ENCODE measurements at places on chromosomes 12 and 14.

- no peak for DNase-seq
These were observed 54.4 kb upstream of the LGR5 start for GRCh38 chr12:71385155-71385554.

DNA sequence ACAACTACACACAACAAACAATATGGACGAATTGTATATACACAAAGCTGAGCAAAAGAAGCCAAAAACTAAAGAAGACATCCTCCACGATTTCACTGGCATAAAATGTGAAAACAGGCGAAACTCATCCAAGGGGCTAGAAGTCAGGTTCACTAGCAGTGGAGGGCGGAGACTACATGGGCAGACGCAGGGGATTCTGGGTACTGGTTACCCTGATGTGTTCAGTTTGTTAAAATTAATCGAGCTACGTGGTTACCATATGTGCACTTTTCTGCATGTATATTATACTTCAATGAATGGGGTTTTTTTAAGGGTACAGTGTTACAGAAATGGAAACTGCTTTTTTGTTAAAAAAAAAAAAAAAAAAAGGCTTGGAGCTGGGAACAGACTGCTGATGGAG is 12.3 kb downstream of the KDM2B start:
- DNase-seq, result no peak

- no peak for DNase-seq
These were observed 1.4 kb upstream of the CCDC88C start for GRCh38 chr14:91419044-91419397.

DNA sequence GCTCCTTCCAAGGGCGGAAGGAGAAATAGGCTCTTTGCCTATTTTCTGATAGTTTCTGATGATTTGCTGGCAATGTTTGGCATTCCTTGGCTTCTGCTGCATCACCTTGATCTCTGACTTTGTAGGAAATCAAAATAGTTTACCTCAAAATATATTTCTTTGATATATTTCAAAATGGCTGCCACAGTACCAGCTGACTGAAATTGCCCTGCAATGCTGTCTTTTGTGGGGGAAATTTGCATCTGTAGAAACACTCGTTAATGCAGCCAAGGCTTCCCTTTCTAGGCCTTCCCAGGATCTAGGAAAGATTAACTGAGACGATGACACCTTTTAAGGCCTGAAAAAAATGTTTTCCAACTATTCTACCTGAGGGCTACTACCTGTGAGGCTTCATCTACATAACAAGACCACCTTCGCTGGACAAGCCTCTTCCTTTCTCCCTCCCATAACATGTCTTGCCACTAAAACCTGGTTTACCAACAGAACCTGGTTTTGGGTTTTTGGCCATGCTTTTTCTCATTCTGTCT is 212.8 kb upstream of the SSTR1 start:
- no peak for DNase-seq

DNA sequence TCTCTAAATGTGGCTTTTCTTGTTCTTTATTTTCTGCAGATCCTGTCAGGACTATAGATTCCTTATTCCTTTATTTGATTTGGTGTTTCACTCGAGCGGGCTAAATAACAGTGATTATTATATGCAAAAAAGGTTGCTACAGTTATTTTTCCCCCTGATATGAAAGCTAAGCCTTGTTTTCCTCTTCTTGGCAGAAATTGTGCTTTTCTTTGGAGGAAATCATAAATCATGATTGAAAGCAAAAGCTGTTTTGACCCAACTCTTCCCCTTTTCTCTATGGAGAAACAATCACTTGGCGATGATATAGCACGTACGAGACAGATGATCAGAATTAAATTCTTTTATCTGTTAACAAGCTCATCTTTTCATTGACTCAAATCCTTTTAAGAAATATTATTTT is 31.4 kb downstream of the PPFIBP1 start:
- no peak for DNase-seq

- no peak for DNase-seq
These were observed 31.5 kb downstream of the CFL2 start for GRCh38 chr14:34682787-34683321.

GRCh38 chr14:53064475-53064874 is 88.6 kb downstream of the DDHD1 start:
- no peak for DNase-seq

GRCh38 chr12:67876305-67876915 is 112.8 kb upstream of the IFNG-AS1 start:
- no peak for DNase-seq

DNA sequence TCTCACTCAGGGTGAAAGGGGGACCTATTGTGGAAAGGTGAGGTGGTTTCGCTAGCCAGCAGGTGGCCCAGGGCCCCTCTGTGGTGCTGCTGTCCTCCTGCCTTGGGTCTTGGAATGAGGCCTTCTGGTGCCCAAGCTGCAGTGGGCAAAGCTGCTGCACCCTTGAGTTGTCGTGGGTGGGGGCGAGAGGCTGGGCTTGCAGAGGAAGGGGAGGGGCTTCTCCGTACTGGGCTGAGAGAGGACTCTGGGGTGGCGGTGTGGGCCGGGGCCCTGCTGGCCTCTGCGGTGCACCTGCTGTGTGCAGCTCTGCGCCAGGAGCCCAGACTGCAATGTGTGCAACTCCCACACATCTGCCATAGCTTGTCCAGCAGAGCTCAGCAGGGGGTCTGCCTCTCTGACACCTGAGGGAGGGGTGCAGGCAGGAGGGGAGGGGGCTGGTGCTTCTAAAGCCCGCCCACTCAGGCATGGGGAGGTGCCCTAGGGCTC is 145.8 kb downstream of the KIF26A start:
- DNase-seq, result peak; percentile 87

DNA sequence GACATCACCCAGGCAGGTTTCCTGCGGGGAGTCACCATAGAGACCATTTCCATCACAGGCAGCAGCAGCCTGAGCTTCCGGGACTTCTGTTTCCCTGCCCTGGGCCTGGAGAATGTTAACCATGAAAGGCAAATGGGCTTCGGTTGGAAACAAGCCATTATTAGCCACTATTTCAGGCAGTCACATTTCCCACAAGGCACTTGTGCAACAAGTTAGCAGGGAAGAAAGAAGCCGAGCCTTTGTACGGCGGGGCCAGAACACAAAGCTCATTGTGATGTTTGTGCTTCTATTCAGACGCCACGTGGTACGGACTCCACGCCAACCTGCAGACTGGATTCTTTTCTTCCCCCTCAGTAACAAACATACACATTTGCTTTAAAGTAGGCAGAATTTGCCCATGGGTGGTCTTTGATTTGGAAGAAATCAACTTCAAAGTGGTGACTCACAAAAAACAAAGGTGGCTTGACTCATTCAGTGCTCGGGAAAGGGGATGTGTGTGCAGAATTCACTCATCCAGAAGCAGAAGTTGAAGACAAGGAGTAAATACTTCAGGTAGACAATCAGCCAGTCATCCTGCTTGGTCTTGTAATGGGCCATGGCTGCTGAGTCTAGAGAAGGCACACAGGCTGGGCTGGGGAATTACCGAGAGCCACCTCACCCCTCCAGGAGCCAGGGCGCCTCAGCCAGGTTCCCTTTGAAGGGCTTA is 154.2 kb upstream of the PRMT8 start:
- no peak for DNase-seq

DNA sequence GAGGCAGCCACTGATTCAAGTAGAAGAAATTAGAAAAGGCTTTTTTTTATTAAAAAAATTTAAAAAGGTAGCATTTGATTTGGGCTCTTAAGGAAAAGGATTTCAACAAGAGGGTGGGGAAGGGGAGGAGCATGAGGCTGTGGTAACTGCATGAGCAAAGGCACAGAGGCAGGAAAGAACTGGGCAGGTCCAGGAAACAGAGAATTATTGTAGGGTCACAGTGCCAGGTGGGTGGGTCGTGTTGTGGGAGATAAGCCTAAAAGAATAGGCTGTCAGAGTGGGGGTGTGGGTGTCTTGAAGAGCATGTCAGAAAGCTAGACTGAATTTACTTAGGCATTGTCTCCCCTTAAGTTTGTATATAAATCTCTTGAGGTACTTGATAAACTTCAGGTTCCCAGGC is 7.8 kb downstream of the LIMA1 start:
- DNase-seq, result no peak

DNA sequence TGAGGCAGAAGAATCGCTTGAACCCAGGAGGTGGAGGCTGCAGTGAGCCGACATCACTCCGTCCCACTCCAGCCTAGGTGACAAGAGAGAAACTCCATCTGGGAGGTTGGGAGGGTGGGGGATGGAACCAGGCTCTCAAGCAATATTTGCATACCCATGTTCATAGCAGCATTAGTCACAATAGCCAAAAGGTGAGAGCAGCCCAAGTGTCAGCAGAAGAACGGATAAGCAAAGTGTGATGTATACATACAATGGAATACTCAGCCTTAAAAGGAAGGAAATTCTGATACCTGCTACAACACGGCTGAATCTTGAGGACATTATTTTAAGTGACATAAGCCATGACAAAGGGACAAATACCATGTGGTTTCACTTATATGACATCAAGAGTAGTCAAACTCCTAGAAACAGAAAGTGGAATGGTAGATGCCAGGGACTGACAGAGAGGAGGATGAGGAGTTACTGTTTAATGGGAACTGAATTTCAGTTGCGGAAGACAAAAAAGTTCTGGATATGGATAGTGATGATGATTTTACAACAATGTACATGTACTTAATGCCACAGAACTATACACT is 11.6 kb downstream of the DAD1 start:
- no peak for DNase-seq

DNA sequence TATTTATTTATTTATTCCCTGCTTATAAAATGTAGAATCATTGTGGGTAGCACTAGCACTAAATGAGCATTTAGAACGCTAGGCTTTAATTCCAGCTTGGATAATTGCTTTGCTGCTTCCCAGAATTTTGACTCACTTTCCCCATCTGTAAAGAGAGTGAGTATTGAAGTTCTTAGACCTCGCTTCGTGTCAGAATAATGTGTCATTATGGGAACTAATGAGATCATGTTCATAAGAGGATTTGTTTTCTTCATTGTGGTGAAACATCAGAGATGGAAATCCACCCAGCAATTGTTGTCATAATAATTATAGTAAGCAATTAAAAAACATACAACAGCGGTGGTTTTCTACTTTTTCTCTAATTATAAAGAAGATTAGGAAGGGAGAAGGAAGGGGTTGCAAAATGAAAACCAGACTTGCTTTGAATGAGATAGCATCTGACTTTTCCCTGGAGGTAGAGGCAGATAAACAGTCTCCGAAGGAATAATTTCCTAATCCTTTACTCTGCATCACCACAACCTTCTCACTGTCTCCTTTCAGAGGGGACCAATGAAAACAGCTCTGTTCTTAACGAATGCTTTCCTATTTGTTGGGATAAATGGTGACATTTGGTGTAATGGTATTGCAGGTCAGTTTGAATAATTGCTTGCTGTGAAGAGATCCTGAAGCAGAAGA is 86.8 kb upstream of the ARHGAP5 start:
- no peak for DNase-seq

DNA sequence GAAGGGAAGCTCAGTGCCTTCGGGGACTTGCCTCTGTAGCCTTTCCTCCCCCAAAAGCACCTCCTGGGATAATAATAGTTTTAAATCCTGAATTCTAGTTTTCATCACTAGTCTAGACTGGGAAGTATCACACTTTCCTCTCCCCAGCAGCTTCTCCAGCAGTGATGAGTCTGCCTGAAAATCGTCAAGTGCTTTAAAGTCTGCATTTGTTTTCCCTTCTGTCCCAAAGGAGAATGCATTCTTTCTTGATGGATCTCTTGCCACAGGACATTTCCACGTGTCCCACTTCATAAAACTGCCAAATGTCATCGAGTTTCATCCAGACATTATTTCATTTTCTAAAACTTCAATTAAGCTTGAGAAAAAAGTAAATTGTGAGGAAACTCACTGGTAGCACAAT is 15.0 kb downstream of the CSRP2 start:
- no peak for DNase-seq

DNA sequence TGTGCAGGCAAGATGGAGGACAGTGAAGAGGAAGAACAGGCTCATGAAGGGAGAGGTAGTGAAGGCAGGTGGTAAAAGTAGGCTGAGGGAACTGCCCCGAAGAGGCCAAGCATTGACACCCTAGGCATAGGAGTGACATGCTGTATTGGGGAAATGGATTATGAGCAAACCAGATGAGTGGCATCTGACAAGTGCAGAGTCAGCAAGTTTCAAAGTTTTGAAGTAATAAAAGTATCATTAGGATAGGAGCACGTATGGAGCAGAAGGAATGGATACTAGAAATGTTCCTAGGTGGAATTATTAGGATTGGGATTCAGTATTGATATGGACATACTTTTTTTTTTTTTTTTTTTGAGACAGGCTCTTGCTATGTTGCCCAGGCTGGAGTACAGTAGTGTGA is 139.8 kb downstream of the SAMD4A start:
- no peak for DNase-seq

DNA sequence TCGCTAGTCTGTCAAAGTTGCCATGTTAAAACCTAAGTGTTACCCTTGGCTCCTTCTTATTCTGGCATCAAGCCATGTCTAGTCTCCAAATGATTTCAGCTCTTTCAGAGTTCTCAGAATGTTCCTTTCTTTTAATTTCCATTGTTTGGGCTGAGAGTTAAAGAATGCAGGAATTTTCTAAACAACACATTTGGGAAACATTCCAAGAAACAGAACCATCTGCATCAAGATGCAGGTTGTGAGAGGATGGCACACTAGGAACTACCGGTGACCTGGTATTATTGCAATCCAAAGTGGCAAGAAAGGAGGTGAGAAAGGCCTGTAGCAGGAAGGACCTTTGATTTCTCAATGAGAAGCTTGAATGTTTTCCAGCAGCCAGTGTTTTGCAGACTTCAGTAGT is 30.1 kb downstream of the SLC35F4 start:
- DNase-seq, result no peak

- no peak for DNase-seq
These were observed 895.8 kb downstream of the RPS29 start for GRCh38 chr14:48690349-48690748.

GRCh38 chr12:54824402-54824801 is 29.9 kb upstream of the MUCL1 start:
- no peak for DNase-seq

- DNase-seq, result no peak
These were observed 175.8 kb upstream of the PLXNC1 start for GRCh38 chr12:93972411-93973208.

DNA sequence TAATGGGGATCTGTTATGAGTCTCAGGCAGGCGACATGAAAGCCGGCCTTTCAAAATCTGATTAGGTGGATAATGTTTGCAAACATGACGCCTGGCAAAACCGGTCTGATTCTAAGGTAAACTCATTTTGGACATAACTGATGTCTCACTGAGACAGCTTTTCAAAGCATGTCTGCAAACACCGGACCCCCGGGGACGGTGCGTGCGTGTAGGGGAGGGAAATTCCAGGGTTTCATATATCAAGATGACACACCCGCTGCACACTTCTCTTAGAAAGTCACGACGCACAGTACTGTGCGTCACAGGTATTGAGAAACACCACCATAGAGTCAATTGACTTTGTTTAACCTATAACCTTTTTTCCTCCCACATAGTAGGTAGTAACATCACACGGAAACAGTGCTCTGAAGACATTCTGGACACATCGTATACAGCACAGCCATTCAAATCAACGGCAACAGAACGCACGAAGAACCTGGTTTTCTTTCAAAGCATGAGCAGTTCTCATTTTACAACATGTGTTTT is 43.9 kb upstream of the TESC start:
- no peak for DNase-seq

Measured in chondrocyte (in vitro differentiated cells).